ENCODE measurements at places on chromosomes 3 and 15. TPM values are rescaled to one million over a fixed set of nuclear protein-coding genes. Genes with fewer than 3 reads are reported as not detected.

CLRN1 gene
- not detected for polyA plus RNA-seq

- peak; percentile 66 for DNase-seq
Measured at GRCh38 chr3:11719406-11720303, 75.9 kb upstream of the VGLL4 start.

- no peak for DNase-seq
Measured at GRCh38 chr3:11220230-11220629, 52.0 kb upstream of the ATG7 start.

GRCh38 chr3:184784731-184785500 lies 27.1 kb upstream of the VPS8 start:
- no peak for DNase-seq

- DNase-seq: no peak
Measured at GRCh38 chr15:64166102-64166890, 3.5 kb upstream of the PPIB start.

- DNase-seq: no peak
Measured at GRCh38 chr3:17137321-17137826, 252.6 kb downstream of the PLCL2 start.

- DNase-seq: no peak
Measured at GRCh38 chr15:77410701-77411618, 8.9 kb downstream of the PEAK1 start.

DNA sequence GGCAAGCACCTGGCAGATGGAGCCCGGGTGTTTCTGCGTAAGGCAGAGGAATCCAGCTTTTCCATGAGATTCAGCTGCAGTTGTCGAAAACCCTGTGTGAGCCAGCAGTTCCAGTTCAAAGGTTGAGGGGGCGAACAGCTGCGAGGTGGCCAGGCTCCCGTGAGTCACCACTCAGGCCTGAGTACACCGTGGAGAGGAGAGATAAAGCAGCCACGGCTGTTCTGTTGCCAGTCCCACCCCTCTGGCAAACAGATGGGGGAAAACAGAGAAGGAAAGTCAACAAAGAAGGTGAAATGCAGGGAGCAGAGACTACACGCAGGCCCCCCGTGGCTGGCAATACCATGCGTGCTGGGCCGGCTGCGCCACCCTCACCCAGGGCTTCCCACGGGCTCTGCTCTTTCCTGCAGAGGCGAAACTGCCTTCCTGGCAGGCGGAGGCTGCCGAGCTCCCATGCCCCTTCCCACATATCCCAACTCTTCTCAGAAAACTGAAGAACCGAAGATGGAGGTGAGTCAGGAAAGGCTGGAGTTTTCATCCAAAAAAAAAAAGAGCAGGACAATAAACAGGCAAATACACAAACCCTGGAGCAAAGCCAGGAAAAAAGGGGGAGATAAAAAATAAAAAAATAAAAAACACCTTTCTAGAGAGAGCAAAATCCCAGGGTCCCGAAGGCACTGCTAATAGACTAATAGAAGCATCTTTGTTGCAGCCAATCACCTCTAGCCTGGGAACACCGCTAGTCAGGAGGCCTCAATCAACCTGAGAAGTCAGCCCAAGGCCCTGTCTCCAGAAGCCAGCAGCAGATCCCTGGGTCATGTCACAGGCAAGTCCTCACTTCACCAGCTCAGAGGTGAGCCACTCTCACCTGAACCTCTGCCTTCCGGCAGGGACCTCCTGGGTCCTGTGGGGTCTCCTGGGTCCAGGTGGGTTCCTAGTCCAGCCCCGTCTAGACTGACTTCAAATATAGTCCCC lies 37.7 kb downstream of the FAM174B start:
- no peak for DNase-seq

GRCh38 chr3:193506921-193507320 lies 47.8 kb downstream of the ATP13A4 start:
- DNase-seq: no peak

Data from left renal pelvis (tissue), 4 donors.